ENCODE measurements at places on chromosomes 13 and 19.
A peak's percentile ranks its signal among the peaks of the same experiment; 100 is the strongest.

- DNase-seq: no peak
These were observed 18.0 kb downstream of the CLASRP start for GRCh38 chr19:45056831-45057230.

DNA sequence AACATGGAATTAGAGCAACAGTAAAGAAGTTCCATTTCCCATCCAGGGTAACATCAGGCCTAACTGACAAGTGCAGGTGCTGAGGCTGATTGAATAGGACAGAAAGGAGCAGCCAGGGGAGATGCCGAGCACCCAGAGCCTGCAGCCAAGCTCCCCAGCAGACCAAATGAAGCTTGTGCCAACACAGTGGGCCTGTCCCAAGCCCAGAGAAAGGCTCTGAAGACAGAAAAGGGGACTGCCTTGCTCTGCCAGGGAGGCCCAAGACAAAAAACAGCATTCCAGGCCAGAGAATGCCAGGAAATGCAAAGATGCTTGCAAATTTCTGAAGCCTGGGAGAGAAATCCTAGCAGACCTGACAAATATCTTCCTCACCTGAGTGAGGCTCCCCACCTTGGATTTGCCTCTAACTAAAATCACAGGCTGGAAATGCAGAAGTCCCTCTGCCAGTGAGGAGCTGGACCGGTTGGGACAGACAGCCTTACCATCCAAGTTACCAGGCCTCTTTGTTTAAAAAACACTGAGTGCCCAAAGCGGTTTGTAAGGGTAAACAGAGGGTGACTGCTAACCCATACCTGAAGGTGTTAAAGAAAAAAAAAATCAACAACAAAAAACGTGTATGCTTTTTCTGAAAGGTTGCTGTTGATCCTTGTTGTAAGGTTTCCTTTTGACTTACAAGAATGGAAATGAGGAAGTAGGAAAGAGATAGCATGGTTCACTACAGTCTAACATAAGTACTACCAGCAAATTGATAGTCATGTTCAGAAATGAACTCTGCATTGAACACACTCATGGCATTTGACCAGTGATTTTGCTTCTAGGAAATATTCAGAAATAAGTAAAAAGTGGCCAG, 11.8 kb upstream of the HMGB1 start:
- DNase-seq: no peak

GRCh38 chr19:55540619-55541018, 3.7 kb upstream of the SBK2 start:
- no peak for DNase-seq

DNA sequence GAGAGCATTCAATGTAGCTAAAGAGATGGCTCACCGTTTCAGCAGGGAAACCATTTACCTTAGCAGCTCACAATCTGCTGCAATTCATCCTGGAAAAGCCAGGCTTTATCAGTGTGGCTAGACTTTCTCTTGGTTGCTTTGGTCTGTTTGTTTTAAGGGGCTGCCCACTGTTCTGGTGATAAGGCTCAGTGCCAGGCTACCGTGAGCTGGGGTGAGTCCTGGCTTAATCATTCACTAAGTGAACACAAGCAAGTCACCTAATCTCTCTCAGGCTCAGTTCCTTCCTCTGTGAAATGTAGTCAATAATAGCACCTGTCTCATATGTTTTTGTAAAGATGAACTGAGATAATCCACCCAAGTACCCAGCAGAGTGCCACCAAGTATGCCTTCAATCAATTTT, 229.0 kb downstream of the TEX29 start:
- no peak for DNase-seq

DNA sequence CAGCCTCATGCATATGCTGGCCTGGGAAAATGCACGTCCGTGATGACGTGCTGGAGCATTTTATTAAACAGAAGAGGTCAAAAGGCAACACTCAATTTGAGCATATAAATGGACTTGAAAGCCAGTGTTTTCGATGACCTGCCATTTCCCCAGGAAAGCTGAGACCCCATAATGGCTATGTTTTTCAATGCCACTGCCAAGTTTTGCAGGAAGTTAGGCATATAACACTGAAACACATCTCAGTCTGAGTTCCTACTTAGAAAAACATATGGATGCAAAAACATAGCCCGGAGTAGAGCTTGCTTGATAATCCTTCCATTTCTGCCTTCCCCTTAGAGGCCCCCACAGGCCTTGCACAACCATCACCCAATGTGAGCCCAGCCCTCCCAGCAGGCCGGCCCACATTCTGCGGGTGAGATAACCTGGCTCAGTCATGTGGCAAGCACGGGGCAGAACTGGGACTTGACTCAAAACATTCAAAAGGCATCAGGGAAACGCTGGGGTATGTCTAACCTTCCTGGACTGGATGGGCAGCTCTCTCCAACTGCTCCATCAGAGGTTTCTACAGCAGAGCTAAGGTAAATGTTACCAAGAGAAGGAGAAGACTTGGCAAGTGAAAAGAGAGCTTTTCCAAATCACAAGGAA, 24.9 kb downstream of the EPS15L1 start:
- peak; percentile 74 for DNase-seq

- no peak for DNase-seq
These were observed 32.9 kb upstream of the SLC7A9 start for GRCh38 chr19:32902448-32902847.

All from left hindlimb (tissue), 1 donor.